ENCODE measurements at places on chromosomes 5 and 9.

- peak; percentile 26 for DNase-seq
Measured at GRCh38 chr5:168085261-168086031, 206.0 kb upstream of the WWC1 start.

GRCh38 chr5:23571059-23571458 is 63.6 kb downstream of the PRDM9 start:
- DNase-seq = no peak

GRCh38 chr5:74954919-74955318 is 88.7 kb upstream of the FAM169A start:
- DNase-seq = no peak

- no peak for DNase-seq
Measured at GRCh38 chr9:21681641-21682040, 120.8 kb upstream of the MTAP start.

DNA sequence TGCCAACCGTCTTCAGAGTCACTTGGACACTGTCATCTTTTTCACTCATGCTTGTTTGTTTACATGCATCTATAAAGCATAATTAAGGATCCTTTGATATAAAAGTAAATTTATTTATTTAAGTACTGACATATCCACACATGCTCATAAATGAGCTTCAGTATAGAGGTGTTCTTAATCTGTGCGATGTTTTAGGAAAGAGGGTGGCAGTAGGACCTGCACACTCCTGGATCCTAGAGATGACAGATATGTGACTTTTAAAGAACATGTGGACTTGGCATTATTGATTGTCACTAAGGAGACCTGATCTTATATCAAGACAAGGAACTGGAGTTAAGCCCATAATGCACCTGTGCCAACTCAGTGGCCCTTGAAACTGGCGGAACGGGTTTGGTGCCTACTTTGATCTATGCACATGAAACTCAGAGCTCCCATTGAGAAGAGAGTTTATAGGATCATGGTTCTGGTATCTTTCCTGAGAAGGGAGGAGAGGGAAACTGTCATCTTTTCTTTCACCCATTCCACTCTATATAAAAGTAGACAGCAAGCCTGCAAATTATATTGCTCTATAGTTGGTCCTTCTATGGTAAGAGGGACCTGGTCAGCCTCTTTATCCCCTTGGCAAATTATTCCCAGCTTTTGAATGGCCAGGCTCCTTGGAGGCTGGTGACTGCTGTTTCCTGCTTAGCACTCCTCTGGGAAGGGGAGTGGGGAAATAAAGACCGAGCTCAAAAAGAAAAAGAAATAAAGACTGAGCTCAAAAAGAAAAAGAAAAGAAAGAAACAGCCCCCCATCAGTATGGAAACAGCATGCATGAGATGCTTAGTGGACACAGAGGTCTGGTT is 57.8 kb upstream of the LIFR start:
- peak; percentile 91 for DNase-seq

GRCh38 chr5:75964008-75964407 is 119.2 kb upstream of the SV2C start:
- DNase-seq = no peak

GRCh38 chr5:72351376-72351775 is 31.2 kb downstream of the PTCD2 start:
- DNase-seq = no peak

GRCh38 chr9:85020791-85021190 is 351.3 kb downstream of the NTRK2 start:
- DNase-seq = no peak

GRCh38 chr5:155767470-155767869 is 559.5 kb upstream of the SGCD start:
- no peak for DNase-seq

- DNase-seq = no peak
Measured at GRCh38 chr9:7287986-7288385, 511.6 kb downstream of the DMAC1 start.

DNA sequence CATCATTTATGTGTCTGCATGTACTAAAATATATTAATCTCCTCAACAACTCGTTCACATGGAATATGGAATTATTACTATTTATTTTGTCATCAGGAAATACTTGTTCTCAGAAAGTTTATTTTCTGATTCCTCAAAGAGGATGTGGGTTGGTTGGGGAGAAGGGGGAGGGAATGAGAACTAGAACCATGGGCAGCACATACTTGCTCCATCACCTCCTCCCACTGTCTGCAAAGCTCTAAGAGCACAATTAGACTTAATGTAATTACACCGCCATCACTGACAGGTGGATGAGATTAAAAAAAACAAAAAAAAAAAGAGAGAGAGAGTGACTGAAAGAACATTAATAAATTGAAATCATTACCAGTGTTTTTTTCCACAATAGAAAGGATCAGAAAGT is 98.2 kb downstream of the OXCT1 start:
- no peak for DNase-seq

DNA sequence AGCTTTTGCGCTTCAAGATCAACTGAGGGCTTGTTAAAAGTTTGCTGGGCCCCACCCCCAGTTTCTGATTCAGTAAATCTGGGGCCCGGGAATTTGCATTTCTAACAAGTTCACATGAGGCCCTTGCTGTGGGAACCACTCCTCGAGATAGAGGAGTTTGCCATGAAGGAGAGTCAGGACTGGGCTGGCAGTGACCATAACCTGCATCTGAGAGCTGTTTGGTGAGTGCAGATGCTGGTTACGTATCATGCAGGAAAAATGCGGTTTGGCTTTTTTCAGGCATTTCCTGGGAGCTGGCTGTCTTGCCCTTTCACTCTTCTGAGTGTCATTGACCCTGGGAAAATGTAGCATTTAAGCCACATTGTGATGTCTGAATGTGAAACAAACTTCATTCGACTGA is 9.4 kb upstream of the ANGPTL2 start:
- DNase-seq = no peak

GRCh38 chr9:35414889-35415288 is 75.0 kb upstream of the RUSC2 start:
- no peak for DNase-seq

GRCh38 chr5:130237721-130238120 is 333.5 kb downstream of the CHSY3 start:
- no peak for DNase-seq

DNA sequence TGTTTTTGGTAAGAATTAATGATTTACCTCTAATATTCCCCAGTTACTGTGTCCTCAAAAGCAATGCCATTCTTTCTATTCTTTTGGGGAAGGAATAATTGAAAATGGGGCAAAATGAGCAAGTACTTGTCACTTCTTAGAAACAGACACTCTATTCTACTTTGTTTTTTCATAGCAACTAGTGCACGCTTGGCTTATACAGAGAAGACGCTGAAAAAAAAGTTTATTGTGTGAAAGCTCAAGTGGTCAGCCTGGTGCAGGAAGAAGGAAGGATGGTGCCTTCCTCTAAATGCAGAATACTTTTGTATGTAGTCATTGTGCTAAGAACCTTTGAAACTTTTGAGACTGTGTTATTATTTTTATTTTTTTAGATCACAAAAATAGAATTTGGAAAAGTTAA is 29.6 kb downstream of the ANKDD1B start:
- DNase-seq = no peak

DNA sequence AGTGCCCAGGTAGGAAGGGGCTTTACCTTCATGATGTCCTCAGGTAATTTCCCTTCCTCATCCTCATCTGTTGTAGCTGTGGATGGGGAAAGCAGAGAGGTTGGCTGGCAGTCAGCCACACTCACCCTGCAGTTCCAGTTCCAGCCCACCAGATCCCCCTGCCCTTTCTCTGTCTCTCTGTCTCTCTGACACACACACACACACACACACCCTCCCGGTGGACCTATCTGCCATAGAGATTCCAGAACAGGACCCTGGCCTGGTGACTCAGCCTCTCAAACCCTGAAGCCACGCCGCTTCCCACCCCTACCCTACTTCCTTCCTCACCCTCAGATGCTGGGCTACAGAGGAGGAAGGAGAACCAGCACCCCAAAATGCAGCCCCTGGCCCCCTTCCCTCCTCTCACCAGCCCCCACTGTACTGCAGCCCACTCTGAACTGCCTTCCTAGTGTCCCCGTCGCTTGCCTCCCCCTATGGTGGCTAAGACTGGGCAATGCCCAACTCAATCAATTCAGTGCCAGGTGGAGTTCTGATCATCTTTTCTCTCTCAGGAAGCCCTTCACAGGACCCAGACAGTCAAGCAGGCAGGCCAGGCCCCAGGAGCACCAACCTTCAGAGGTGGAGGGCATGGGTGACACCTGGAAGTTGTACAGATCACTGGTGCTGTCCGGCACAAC is 4.8 kb downstream of the IRF1 start:
- DNase-seq = no peak

DNA sequence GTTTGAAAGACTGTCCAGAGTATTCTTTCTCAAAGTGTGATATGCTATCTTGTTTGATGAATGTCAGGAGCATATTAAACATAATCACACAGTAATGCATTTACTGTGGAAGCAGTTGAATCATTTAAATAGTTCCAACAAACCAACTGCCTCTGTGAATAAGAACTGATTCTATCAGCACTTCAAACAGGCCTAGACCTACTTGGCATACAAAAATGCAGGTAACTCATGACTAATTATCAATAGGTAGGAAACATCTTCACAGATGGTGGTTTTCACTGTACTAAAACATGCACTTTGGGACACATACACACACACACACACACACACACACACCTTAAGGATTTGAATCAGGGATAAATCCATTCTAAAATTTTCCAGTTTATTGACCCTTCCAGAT is 91.2 kb upstream of the SNX2 start:
- DNase-seq = no peak

DNA sequence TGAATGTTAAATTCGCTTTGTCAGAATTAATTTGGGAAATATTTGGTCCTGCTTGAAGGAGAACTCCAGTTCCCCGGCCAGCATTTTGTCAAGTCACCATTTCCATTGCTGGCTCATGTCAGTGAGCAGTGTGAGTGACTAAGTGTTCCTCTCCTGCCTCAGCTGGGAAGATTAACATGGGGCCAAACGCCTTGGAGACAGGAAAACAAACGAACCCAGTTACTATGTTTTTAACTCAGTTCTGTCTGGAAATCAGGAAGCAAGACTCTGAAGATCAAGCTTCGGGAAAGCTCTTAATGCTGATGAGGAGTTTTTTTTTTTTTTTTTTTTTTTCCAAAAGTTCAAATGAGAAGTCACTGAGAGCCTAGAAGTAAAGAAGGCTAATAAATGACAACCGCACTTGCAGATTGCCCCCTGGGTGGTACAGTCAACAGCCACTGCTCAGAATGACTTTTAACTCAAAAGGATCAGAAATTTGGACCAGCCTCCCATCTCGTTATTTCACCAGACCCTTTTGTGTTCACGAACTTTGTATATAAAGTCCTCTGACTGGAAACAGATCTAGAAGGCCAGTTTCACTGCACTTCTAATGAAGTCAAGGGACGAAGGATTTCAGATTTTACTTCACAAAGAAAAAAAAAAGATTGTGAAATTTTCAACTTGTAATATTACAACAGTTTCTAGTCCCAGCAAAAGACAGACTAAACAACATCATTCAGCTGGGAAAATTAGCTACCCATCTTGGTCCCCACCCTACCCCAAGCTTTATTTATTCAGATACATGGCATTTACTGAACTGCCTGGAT is 121.3 kb downstream of the LHFPL2 start:
- DNase-seq = no peak

DNA sequence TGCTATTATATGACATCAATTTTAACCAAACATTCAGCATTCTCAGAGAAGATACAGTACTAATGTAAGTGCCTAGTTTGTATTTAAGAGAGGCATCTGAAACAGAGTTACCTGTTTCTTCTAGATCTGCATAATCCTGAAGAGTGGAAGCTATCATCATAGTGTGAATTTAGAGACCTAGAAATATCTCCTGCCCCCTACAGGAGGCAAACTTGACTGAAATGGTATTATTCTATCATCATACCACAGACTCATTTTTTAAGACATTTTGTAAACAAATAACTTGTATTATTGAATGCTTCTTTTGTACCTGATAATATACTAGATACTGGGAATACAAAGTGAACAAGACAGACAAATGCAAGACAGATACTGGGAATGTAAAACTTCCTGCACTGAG is 216.8 kb upstream of the RPS23 start:
- no peak for DNase-seq

- DNase-seq = peak; percentile 81
Measured at GRCh38 chr5:149834246-149834855, 104.2 kb downstream of the PPARGC1B start.

DNA sequence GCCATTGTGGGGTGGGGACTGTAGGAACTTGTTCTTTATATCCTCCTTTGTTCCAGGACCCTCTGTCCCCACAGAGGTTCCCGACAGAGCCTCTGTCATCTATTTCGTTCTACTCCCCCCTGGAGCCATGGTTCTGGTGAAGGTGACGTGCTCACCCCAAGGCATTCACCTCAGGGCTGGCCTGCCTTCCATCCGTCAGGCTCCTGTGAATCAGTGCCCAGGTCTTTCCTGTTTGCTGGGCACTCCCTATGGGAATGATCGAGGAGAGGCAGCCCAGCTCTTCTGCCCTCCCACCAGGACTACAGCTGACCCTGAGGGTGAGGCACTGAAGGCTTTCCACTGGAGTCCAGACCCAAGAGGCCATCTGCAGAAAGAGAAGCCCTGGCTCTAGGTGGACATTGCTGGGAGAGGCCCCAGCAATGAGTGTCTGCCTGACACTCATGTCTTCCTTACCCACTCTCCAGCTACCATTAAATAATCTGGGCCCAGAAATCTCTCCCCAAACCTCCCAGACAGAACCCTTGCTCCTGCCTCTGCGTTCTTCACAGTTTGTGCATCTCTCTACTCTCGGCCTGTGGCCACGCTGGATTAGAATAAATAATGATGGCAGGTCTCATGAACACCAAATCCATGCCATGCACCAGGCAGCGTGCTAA is 214.2 kb downstream of the FSTL4 start:
- DNase-seq = no peak

- DNase-seq = no peak
Measured at GRCh38 chr9:108396193-108396592, 459.6 kb downstream of the ACTL7B start.

DNA sequence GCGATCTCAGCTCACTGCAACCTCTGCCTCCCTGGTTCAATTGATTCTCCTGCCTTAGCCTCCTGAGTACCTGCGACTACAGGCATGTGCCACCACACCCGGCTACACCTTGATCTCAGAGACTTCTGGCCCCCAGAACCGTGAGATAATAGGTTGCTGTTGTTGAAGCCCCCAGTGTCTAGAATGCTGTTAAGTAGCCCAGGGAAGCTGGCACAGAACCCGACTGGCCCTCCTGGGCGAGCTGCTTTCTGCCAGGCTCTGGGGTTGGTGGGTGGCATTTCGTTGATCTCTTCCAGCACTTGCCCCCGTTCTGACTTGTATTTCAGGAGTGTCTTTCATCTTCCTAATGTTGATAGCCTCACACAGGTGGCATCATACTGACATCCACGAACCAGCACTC is 807.1 kb downstream of the CDH9 start:
- no peak for DNase-seq

GRCh38 chr9:13809401-13809800 is 504.5 kb downstream of the NFIB start:
- no peak for DNase-seq

GRCh38 chr9:8859416-8859815 is 1059.8 kb upstream of the DMAC1 start:
- no peak for DNase-seq

GRCh38 chr5:14193496-14193895 is 50.4 kb downstream of the TRIO start:
- DNase-seq = no peak

GRCh38 chr5:153964880-153965645 is 73.6 kb downstream of the FAM114A2 start:
- DNase-seq = no peak

GRCh38 chr9:135882011-135882410 is 25.3 kb downstream of the CAMSAP1 start:
- DNase-seq = no peak

GRCh38 chr9:113246928-113247327 is 25.6 kb downstream of the SLC31A1 start:
- no peak for DNase-seq
